ENCODE measurements at places on chromosomes 1 and 21.
A peak's percentile ranks its signal among the peaks of the same experiment; 100 is the strongest.

GRCh38 chr1:153357076-153357852 lies 390 bp upstream of the S100A9 start:
- peaks cover 2% of the 10 kb centered on the region for H3K27me3 ChIP-seq
- H3K4me3 ChIP-seq: no peak overlapping the region
- no peaks in the 10 kb centered on the region for H3K36me3 ChIP-seq
- DNase-seq: no peak
- H3K4me1 ChIP-seq: no peaks in the 10 kb centered on the region

- H3K27me3 ChIP-seq: no peaks in the 10 kb centered on the region
- DNase-seq: peak; percentile 62
- H3K27ac ChIP-seq: no peak overlapping the region
These were observed 137.8 kb downstream of the GREM2 start for GRCh38 chr1:240474133-240474614.

- H3K27ac ChIP-seq: no peak overlapping the region
- H3K36me3 ChIP-seq: no peaks in the 10 kb centered on the region
- no peaks in the 10 kb centered on the region for H3K4me1 ChIP-seq
- H3K4me3 ChIP-seq: no peak overlapping the region
These were observed 473.1 kb downstream of the PCP4 start for GRCh38 chr21:40340357-40340756.

- H3K4me1 ChIP-seq: no peaks in the 10 kb centered on the region
- no peaks in the 10 kb centered on the region for H3K27me3 ChIP-seq
- no peak for DNase-seq
- no peaks in the 10 kb centered on the region for H3K36me3 ChIP-seq
- H3K27ac ChIP-seq: no peak overlapping the region
- no peak overlapping the region for H3K4me3 ChIP-seq
These were observed 1244.8 kb upstream of the TMPRSS15 start for GRCh38 chr21:19648391-19648790.

- no peaks in the 10 kb centered on the region for H3K27me3 ChIP-seq
- H3K4me3 ChIP-seq: no peak overlapping the region
- no peak overlapping the region for H3K27ac ChIP-seq
- no peak for DNase-seq
- H3K36me3 ChIP-seq: no peaks in the 10 kb centered on the region
These were observed 126.2 kb downstream of the GRIK3 start for GRCh38 chr1:36908096-36908495.

GRCh38 chr1:117007719-117008013 lies 6.1 kb downstream of the CD101 start:
- H3K27me3 ChIP-seq: no peaks in the 10 kb centered on the region
- no peak overlapping the region for H3K27ac ChIP-seq
- H3K36me3 ChIP-seq: no peaks in the 10 kb centered on the region
- no peaks in the 10 kb centered on the region for H3K4me1 ChIP-seq
- H3K4me3 ChIP-seq: no peak overlapping the region

- H3K27me3 ChIP-seq: no peaks in the 10 kb centered on the region
- DNase-seq: peak; percentile 80
- H3K4me1 ChIP-seq: peaks cover 6% of the 10 kb centered on the region
- peak overlapping the region; percentile 62 for H3K4me3 ChIP-seq
These were observed 15.6 kb upstream of the HJV start for GRCh38 chr1:146036965-146037646.

GRCh38 chr1:211487082-211487481 lies 4.9 kb downstream of the RD3 start:
- no peak overlapping the region for H3K4me3 ChIP-seq
- H3K4me1 ChIP-seq: no peaks in the 10 kb centered on the region
- H3K36me3 ChIP-seq: no peaks in the 10 kb centered on the region
- no peak for DNase-seq
- no peak overlapping the region for H3K27ac ChIP-seq

DNA sequence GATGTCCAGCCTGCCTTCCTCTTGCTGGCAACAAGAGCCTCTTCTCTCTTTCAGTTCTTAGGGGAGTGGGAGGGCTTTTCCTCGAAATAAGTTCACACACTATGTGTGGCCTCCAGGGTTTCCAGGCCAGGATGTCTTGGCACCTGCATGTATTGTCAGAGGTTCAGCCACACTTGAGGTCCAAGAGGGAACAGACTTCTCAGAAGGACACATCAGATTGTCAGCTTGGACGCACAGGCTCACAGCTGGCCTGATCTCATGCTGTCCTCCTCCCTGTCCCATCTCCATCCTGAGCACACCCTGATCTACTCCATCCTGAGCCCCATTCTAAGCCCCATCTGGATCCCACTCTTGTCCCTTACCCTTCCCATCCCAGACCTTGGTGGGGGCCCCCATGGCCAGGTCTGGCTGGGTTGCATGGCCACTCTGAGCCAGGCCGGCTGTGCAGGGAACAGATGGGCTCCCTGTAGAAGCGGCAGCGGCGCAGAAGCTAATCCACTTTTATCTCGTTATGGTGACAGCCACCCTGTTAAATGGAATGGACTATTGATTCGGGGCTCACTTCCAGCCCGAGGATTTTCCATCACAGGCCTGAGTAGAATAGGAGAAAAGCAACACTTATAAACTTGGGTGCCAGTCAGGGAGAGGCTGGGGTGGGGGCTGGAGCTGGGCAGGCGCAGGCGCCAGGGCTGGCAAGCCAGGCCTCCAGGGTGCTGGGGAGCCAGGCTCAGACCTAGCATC lies 85.1 kb upstream of the CSF3R start:
- H3K27me3 ChIP-seq: no peaks in the 10 kb centered on the region
- H3K4me3 ChIP-seq: no peak overlapping the region
- DNase-seq: no peak
- no peaks in the 10 kb centered on the region for H3K36me3 ChIP-seq

GRCh38 chr1:154626456-154627256 lies 18.7 kb upstream of the ADAR start:
- no peak for DNase-seq
- H3K36me3 ChIP-seq: no peaks in the 10 kb centered on the region
- H3K4me1 ChIP-seq: no peaks in the 10 kb centered on the region
- H3K4me3 ChIP-seq: peak overlapping the region; percentile 76
- peak overlapping the region; percentile 74 for H3K27ac ChIP-seq

DNA sequence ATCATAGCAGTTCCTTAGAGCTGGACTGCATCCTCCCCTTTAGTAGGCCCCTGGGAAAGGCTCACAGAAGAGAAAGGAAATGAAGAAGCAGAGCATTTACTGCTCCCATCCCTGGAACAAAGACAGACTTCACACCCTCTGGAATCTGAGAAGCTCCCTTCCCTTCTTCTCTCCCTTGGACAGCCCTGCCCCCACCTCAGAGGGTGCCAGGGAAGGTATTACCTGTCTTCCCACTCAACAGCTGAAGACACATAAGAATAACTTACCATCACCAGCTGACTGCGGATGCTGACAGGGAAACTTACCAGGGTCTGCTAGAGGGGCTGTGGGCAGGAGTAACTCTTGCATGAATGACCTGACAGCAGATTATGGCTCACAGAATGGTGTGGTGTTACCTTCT lies 14.1 kb upstream of the FAAH start:
- H3K36me3 ChIP-seq: no peaks in the 10 kb centered on the region
- H3K27me3 ChIP-seq: no peaks in the 10 kb centered on the region
- no peaks in the 10 kb centered on the region for H3K4me1 ChIP-seq
- no peak overlapping the region for H3K27ac ChIP-seq
- no peak for DNase-seq
- H3K4me3 ChIP-seq: no peak overlapping the region

DNA sequence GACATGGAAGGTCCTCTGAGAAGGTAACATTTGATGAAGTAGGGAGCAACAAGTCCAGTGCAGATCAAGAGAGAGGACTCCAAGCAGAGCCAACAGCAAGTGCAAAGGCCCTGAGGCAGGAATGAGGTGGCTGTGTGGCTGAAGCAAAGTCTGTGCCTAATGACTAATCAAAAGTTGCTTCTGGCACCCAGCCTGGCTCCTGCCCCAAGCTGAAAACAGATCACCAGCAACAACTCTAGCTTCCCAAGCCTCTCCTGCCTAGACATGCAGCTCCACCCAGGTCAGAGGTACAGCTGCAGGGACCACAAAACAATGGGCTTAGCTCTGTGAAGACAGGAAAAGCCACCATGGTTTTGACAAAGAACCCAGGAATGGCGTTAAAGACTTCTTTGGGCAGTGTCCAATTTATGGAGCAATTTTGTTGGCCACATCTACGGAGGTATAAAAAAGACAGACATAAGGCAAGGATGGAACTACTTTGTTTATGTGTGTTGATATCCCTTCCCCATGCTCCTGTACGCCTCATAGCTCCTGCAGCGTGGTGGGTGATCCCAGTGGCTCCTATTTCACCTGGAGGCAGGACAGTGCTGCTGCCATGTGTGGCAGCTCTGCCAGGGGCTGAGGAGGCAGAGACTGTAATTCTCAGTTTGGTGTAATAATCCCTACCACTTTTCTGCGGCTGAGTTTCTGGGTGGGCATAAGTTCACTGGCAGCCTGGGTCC lies 26.4 kb upstream of the IGSF3 start:
- H3K36me3 ChIP-seq: no peaks in the 10 kb centered on the region
- no peaks in the 10 kb centered on the region for H3K4me1 ChIP-seq

DNA sequence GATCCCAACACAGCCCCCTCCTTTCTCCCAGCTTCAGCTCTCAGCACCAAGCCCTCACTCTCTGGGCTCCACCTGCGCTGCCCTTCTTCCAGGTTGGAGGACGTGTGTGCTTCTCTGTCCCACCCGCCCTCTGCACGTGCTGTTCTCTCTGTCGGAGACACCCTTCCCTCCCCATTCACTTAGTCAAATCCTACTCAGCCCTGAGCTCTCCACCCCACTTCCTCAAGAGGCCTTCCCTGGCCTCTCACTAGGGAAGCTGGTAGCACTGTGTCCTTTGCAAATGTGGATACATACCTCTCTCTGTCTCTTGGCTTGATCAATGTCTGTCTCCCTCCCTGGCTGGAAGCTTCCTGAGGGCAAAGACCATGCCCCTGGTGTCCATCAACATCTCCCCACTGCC lies 43.0 kb downstream of the TNFRSF8 start:
- no peaks in the 10 kb centered on the region for H3K36me3 ChIP-seq
- H3K27ac ChIP-seq: no peak overlapping the region
- no peak overlapping the region for H3K4me3 ChIP-seq
- H3K27me3 ChIP-seq: peaks cover 15% of the 10 kb centered on the region
- DNase-seq: no peak

GRCh38 chr1:22289307-22289995 lies 146.6 kb upstream of the WNT4 start:
- no peak overlapping the region for H3K27ac ChIP-seq
- H3K4me3 ChIP-seq: no peak overlapping the region
- no peaks in the 10 kb centered on the region for H3K4me1 ChIP-seq
- DNase-seq: no peak

DNA sequence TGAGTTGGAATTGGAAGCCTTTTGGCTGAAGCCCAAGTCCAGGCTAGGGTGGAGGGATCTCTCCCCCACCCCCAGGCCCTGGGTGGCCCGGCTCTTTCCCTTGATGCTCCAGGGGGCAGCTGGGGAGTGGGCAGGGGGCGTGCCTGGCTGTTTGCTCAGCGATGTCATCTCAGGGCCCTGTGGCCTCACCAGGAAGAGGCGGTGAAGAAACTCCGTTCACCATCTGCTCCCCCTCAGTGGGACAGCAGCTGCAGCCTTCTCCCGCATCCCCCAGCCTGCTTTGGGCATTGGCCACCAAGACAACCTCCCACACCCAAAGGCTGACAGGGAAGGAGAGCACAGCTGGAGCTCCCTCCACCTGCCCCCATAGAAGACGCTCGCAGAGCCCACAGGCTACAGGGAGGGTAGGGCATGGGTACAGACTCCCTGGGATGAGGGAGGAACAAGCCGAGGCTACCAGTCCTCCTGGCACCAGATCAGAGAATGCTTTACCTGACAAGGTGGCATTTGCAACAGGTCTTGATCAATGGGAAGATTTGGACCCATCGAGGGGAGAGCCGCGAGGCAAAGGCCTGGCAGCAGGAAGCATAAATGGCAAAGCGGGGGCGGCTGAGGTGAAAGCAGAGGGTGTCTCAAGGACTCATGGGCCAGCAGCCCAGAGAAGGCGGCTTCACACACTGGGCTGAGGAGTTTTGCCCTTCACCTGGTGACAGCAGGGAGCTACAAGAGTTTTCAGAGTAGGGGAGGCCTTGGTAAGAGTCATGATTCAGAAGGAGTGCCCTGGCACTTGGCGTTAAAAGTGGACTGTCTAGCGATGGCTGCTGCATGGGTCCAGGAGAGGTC lies 6.5 kb upstream of the GUCA2A start:
- H3K4me3 ChIP-seq: no peak overlapping the region
- H3K36me3 ChIP-seq: no peaks in the 10 kb centered on the region
- no peaks in the 10 kb centered on the region for H3K4me1 ChIP-seq
- no peak for DNase-seq

DNA sequence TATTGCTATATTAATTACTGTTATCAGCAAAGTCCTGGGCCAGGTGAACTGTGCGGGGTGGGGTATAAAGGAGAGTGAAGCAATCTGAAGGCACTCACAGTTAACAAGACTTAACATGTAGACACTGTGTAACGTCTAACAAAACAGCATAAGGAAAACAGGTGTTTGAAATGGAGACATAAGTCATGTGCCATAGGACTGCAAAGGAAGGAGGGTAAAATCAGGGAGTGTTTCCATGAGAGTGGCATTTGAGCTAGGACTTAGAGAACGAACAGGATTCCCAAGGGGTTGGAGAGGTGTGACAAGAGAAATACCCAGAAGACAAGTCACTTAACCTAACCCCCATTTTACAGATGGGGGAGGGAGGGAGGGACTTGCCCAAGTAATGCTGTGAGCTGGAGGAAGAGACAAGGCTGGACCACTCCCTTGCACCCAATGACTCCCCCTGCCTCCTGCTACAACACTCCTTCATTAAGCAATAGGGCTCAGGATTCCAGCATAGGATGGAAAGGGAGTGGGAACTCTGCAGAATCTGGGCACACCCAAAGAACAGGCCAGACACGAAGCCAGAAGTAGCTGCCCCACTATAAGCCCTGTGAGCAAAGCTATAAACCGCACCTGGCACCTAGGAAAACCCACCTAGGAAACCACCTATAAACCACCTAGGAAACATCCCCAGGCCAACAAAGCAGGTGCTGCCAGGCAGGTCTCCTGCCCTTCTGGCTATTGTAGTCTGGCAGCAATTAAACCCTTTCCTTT lies 6.6 kb downstream of the PEF1 start:
- H3K36me3 ChIP-seq: no peaks in the 10 kb centered on the region
- H3K27me3 ChIP-seq: no peaks in the 10 kb centered on the region
- no peak overlapping the region for H3K4me3 ChIP-seq
- no peak overlapping the region for H3K27ac ChIP-seq

DNA sequence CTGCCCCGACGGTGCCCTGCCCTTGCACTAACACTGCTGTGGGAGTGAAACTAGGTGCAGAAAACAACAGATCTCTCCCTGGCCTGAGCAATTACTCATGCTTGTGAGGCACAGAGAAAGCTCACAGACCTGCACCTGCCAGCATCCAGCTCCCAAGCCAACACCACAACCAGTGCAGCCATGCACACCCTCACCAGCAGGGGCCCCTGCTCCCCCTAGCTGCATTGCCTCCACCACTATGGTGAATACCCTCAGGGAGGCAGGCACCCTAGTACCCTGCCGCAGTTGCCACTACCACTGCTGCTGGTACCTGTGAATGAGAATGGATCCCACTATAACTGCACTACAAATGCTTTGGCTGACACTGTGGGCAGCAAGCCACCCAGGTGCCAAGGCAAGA lies 7.1 kb upstream of the DIRAS3 start:
- no peaks in the 10 kb centered on the region for H3K36me3 ChIP-seq
- no peaks in the 10 kb centered on the region for H3K4me1 ChIP-seq
- DNase-seq: no peak
- H3K27me3 ChIP-seq: no peaks in the 10 kb centered on the region
- no peak overlapping the region for H3K27ac ChIP-seq

- no peak for DNase-seq
- H3K36me3 ChIP-seq: no peaks in the 10 kb centered on the region
- H3K4me1 ChIP-seq: no peaks in the 10 kb centered on the region
- no peaks in the 10 kb centered on the region for H3K27me3 ChIP-seq
- H3K27ac ChIP-seq: no peak overlapping the region
These were observed 250.2 kb upstream of the C1orf174 start for GRCh38 chr1:4150262-4150661.

- H3K36me3 ChIP-seq: no peaks in the 10 kb centered on the region
- H3K4me3 ChIP-seq: no peak overlapping the region
These were observed 5.2 kb downstream of the TTC22 start for GRCh38 chr1:54795841-54796468.
